ENCODE measurements at places on chromosomes 13 and 19. TPM values are rescaled to one million over a fixed set of nuclear protein-coding genes. Genes with fewer than 3 reads are reported as not detected.

The MISP3 gene
- 0.96 TPM for polyA plus RNA-seq

GRCh38 chr13:73857106-73857505 lies 277.1 kb downstream of the KLF12 start:
- DNase-seq: no peak

The GRIK5 gene
- 0.17 TPM for polyA plus RNA-seq

GRCh38 chr19:29546583-29547190 lies 20.9 kb downstream of the VSTM2B start:
- no peak for DNase-seq

DNA sequence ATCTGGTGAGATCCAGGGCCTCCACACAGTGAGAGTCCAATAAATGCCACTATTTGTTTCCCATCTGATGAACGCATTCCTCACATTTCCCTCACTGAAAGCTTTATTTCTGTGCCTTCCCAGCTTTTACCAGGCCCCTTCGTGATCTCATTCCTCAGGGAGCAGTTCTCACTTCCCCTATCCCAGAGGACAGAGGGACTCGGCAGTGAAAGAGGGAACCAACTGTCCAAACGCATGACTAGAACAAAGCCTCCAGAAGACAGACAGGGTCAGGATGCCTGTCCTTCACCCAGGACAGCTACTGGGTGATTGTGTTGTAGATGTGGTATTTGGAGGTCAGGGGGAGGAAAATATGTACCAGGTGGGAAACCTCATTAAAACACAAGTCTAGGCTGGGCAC lies 2.0 kb upstream of the ZBTB45 start:
- no peak for DNase-seq

GRCh38 chr13:47294691-47295090 lies 397.8 kb upstream of the HTR2A start:
- no peak for DNase-seq

Data from keratinocyte (primary cell).